Kidney tubule cell (primary cell): ENCODE measurements at places on chromosomes 3 and 15.

DNA sequence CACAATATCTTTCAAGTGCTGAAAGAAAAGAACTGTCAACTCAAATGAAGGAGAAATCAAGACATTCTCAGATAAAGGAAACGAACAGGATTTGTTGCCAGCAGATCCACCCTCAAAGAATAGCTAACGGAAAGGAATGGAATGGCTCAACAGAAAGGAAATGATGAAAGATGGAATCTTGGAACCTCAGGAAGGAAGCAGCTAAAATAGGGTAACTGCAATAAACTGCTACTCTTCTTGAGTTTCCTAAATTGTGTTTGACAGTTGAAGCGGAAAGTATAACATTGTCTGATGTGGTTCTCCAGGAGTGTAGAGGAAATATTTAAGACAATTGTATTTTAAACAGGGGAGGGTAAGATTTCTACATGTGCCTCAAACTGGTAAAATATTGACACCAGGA is 22.0 kb downstream of the PRR23E start:
- DNase-seq, result peak; percentile 6

GRCh38 chr3:146203776-146204175 is 42.8 kb upstream of the PLOD2 start:
- no peak for DNase-seq

DNA sequence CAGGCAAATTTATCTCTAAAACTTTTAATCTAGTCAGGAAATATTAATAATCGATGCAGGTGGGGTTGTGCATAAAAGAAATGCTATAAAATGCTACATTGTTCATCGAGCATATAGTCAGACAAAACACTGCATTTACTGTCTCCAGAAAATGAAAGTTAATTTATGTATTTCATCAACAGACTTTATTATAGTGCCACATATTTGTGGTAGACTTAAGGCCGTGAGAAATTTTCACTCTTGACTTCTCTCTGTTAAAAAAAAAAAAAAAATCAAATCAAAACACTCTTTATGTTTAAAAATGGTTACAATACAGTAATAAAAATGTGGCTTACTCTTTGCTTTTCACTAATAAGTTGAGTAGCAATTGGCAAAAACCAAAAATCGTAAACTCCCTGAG is 67.4 kb downstream of the RBMS3 start:
- DNase-seq, result no peak

DNA sequence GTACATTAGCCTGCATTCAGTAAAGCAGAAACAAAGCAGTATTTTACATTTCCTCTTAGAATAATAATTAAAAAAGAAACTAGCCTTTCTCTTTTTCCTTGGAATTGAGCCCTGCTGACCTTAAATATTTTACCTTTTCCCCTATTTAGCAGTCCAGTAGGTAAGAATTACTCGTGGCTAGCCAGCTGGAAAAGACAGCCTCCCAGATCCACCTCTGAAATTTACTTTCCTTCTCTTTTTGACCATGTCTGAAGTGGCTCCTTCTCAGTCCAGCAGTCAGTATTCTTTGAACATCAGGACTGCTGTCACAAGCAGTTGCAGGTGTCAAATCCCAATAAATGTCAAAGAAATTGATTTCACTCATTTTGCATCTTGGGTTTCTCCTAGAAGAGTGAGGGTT is 311.5 kb upstream of the DCBLD2 start:
- DNase-seq, result peak; percentile 43

- no peak for DNase-seq
Measured at GRCh38 chr15:81071120-81071519, 63.0 kb upstream of the CFAP161 start.

GRCh38 chr15:56804938-56805337 is 71.6 kb upstream of the ZNF280D start:
- DNase-seq, result no peak

GRCh38 chr3:189275852-189276251 is 104.1 kb downstream of the TPRG1 start:
- DNase-seq, result no peak

DNA sequence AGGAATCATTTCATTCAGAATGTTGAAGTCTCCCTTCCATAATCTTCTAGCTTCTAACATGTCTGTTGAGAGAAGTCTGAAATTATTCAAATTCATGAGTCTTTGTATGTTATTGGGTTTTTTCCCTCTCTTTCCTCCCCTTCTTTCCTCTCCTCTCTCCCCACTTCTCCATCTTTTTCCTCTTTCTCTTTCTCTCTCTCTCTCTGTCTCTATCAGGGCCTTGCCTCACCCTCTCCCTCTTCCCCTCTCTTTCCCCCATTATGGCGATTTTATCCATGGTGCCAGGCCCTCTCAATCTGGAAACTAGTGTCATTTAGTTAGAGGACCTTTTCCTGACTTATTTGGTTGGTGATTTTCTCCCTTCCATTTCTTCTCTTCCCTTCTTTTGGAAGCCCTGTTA is 147.3 kb downstream of the SST start:
- DNase-seq, result no peak

DNA sequence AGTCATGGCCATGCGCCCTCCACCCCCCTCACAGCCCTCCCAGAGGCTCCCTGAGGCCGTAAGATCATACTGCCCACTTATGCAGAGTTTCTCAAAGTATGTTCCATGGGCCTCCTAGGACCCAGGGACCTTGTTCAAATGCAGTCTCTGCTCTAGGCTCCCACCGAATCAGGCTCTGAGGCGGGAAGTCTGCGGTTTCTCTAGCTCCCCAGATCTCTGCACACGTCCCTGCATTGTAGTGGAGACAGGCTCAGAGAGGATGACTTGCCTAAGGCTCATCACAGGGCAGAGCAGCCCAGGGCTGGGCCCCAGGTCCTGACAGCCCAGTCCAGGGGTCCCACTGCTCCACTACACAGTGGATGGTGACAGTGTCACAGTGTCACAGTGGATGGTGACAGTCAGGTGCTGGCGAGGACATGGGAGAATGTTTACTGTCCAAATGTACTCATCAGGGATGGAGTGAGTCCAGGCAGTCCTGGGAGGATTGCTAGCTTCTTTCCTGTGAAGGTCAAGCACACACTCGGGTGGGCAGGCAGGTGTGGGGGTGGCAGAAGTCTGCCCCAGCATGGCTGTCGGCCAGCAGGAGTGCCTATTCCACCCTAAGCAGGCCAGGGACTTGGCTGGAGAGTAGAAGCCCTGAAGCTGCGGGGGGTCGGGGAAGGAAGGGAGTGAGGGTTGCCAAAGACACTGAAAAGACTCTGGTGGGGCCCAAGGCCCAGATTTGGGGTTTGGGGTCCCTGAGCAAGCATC is 12.4 kb downstream of the ANKRD63 start:
- no peak for DNase-seq

DNA sequence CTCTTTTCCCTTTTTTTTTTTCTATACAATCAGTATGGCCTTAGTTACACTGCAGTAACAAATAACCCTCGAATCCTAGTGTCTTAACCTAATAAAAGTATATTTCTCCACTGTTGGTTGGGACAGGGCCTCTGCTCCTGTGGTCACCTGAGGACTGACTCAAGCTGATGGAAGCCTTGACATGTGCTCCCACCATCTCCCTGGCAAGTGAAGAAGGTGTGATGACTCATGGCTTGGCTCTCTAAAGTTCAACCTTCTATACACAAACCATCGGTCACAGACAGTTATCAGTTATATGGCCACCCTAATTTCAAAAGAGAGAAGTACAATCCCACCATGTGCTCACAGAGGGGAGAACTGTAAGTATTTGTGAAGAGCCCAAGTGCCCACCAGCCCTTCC is 65.8 kb upstream of the CACNA2D3 start:
- peak; percentile 91 for DNase-seq

DNA sequence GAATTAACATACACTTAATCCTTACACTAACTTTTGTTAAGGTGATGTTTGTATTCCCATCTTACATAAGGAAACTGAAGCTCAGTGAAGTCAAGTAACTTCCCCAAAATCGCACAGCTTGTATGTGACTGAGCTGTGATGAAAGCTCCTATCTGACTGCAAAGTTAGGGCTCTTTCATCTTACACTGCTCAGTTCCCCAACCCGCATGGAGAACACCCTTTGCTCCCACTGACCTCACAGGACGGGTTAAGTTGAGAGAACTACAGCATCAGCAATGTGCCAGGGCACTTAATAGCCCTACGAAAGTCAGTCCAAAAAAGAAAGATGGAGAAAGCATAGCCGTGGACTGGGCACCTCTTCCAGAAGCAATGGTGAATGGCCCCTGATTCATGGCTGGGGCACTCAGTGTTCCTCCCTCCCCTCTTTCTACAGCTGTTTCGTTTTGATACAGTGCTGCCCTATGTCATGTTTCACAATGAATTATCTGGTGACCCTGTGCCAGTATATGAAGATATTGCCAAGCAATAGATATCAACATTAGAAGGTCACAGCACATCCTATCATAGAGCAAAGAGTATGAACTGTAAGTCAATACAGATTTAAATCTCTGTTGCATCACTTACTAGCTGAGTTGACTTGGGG is 38.0 kb downstream of the CADPS start:
- DNase-seq, result no peak
